T follicular helper cell (primary cell): ENCODE measurements at places on chromosomes 11 and 22.

DNA sequence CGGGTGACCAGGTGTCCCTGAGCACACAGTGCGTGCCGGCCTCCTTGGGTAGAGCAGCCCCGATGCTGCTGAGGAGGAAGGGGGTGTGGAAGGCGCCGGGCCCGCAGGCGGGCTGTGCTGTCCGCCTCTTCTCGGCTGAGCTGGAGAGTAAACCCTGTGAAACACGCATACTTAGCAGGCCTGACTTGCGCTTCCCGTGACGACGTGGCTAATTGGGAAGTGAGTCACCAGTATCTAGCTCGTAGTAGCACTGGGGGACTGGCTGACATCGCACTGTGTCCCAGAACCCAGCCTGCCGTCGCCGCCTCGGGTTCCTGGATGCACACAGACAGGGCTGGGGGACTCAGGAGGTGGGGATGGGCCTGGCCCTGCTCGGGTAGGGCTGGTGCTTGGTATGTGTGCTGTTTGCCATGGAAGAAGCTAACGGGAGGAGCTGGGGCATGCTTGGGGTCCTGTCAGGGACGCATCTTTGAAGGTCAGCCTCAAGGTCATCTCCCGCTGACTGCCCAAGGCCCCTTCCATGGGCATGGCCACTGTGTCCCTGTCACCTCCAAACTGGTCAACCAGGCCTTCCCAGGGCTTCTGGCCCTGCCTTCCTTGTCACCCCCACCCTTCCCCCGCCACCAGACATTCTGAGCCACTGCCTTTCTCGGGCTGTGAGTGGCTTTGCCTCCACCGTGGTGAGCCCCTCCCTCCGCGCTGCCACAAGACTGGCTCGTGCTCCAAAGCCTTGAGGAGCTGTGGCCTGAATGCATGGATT lies 1327.0 kb downstream of the BRD1 start:
- DNase-seq, result no peak

DNA sequence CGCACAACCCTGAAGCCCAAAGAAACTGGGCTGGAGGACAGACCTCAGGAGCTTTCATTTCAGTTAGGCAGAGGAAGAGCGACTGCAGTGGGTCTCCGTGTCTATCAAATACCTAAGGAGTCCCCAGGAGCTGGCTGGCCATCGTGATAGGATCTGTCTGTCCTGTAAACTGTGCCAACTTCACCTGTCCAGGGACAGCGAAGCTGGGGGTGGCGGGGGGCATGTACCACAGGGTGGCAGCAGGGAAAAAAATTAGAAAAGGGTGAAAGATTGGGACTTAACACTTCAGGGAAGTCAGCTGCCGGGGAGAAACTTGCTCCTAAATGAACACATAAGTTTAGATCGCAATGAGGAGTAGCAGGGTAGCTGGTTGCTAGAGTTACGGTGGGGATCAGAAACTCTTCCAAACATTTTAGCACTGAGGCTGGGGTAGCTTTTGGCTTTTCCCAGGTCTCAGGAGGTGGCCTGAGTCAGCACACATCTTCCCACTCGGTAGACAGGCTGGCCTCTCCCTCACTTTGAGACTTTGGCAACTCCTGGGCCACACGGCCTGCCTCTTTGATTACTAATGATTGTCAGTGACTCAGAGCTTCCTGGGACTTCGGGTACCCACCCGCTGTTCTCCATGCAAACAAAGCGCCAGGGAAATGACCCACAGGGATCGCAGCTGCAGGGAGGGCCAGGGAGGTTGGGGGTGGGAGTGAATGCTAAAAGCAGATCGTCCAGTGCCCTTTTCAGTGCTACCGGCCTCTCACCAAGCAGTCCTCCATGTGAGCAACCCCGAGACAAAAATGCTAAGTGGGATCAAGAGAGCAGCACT lies 2.9 kb upstream of the MTFP1 start:
- no peak for DNase-seq

GRCh38 chr11:121211626-121212025 lies 80.9 kb upstream of the SC5D start:
- no peak for DNase-seq

GRCh38 chr11:62075438-62075837 lies 48.4 kb upstream of the INCENP start:
- no peak for DNase-seq

DNA sequence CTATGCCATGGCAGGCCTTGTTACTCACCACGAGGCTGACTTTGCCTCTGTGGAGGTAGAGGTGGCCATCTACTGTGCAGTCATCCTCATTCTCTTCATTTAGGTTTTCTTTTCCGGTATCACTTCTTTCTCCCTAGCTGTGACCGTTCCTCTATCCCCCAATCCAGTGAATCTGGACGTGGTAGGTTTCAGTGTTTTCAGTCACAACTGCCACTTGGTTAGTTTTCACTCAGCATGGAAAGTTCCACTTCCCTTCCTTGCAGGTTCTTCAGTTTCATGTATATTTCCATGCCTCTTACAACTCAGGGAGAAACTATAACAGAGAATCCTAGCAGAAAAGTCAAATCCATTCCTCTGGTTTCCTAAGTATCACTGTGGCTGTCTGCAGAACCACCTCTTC lies 1.9 kb downstream of the HPS4 start:
- no peak for DNase-seq

- no peak for DNase-seq
These were observed 161.8 kb upstream of the GRK3 start for GRCh38 chr22:25402501-25403283.

GRCh38 chr11:82986446-82986845 lies 84.9 kb downstream of the DDIAS start:
- no peak for DNase-seq

GRCh38 chr11:104372111-104372510 lies 208.2 kb upstream of the PDGFD start:
- no peak for DNase-seq

- no peak for DNase-seq
These were observed 49.5 kb upstream of the HSPA8 start for GRCh38 chr11:123111465-123111864.

- no peak for DNase-seq
These were observed 1.9 kb downstream of the RCOR2 start for GRCh38 chr11:63914896-63915691.

GRCh38 chr11:45252877-45253276 lies 33.3 kb downstream of the SYT13 start:
- DNase-seq, result no peak

GRCh38 chr11:69958308-69958707 lies 119.8 kb upstream of the ANO1 start:
- no peak for DNase-seq

DNA sequence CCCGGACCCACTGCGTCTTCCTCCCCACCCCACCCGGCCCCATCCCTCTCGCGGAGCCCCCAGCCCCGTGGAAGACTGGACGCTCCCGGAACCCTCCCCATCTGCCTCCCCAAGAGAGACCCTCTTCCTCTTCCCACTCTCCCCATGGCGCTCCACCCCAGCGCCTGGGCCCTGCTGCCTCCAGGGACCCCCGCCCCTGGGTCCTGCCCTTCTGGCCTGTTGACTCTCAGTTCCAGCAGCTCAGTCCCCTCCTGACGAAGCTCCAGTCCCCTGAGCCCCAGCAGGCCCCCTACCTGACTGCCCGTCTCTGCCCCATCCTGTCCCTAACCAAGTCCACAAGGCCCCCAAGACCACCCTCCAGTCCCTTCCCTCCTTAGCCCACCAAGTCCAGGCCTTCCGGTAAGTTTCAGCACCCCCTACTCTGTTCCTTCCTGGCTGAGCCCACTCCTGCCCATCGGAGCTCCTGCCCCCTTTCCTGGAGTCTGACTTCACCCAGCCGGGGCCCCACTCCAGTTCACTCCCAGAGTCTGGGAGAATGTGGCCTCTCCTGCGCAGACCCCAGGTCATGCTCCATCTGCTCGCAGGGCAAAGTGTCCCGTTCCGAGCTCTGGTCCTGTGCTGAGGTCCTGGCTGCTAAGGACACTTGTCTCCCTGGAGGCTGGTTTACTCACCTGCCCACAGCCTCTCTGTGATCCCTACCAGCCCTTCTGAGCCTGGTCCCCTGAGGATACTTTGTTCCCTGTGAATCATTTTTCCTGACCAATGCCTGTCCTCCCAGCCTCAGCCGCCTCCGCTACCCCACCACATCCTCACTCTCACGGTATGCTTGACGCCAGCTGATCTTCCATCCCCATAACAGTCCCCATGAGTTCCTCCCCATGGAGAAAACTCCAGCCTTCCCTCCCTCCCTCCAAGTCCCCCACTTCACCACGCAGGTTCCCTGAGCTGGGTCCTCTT lies 722 bp downstream of the IFITM10 start:
- no peak for DNase-seq

DNA sequence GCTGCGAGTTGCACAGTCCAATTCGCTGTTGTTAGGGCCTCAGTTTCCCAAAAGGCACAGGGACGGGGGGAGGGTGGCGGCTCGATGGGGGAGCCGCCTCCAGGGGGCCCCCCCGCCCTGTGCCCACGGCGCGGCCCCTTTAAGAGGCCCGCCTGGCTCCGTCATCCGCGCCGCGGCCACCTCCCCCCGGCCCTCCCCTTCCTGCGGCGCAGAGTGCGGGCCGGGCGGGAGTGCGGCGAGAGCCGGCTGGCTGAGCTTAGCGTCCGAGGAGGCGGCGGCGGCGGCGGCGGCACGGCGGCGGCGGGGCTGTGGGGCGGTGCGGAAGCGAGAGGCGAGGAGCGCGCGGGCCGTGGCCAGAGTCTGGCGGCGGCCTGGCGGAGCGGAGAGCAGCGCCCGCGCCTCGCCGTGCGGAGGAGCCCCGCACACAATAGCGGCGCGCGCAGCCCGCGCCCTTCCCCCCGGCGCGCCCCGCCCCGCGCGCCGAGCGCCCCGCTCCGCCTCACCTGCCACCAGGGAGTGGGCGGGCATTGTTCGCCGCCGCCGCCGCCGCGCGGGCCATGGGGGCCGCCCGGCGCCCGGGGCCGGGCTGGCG lies at the start of gene BCR:
BCR (plus strand) TSS at position 209 of the 592 bp plus-strand sequence. CDS start 452 bp downstream, outside the sequence.
- DNase-seq, result peak; percentile 52

DNA sequence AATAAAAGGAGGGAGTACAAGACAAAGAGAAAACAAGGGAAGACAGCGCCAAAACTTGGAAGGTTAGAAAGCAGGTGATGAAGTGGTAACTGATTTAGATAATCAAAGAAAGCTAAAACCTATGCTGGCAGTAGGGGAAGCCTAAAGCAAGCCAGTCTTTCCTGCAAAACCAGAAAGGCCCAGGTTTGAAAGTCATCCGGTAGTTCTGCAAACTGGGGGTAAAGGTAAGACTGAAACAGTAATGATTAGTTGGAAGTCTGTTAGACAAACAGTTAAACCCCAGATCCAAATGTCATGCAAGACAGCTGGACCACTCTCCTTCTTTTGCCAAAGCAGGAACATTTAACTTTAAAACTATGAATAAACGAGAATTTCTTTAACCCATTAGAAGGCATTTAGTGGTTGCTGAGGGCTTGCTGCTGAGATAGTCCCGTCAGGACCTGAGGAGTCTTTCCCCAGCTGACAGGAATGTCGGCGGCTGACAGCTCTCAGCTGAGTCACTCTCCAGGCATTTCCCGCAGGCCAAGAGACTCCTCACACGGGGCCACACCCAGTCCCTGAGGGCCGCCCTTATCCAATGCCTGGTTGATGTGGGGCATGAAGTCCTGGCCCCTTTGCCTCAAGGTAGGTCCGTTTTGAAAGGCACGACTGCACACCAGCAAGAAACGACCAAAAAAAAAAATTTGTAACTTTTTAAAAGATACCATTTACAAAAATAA lies 36.3 kb upstream of the CFAP300 start:
- DNase-seq, result no peak
